ENCODE measurements at places on chromosomes 4 and X. TPM values are rescaled to one million over a fixed set of nuclear protein-coding genes. Genes with fewer than 3 reads are reported as not detected.

GRCh38 chr4:156251373-156252065, 297.9 kb upstream of the CTSO start:
- no peak overlapping the region for H3K4me3 ChIP-seq
- no peak for DNase-seq
- H3K4me1 ChIP-seq: no peaks in the 10 kb centered on the region
- no peak overlapping the region for H3K27ac ChIP-seq
- no peaks in the 10 kb centered on the region for H3K27me3 ChIP-seq
- no peaks in the 10 kb centered on the region for H3K36me3 ChIP-seq

DNA sequence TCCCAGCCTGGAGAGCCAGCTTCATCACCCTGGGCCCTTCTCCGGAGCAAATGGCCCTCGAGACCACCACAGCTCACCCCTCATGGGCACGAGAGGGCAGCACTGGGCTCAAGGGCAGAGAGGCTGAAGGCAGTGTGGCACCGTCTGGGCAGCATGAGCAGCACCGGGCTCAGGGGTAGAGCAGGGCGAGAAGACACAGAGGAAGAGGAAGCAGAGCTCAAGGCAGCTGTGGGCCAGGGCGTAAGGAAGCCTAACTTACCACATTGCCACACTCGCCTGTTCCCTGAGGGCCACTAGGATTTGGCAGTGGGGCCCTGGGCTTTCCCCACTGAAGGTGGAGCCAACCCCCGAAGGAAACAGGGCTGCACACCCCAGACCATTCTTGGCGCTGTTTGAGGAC, 15.5 kb downstream of the ZNF185 start:
- no peak for DNase-seq
- H3K27me3 ChIP-seq: no peaks in the 10 kb centered on the region
- H3K36me3 ChIP-seq: no peaks in the 10 kb centered on the region
- H3K27ac ChIP-seq: no peak overlapping the region

DNA sequence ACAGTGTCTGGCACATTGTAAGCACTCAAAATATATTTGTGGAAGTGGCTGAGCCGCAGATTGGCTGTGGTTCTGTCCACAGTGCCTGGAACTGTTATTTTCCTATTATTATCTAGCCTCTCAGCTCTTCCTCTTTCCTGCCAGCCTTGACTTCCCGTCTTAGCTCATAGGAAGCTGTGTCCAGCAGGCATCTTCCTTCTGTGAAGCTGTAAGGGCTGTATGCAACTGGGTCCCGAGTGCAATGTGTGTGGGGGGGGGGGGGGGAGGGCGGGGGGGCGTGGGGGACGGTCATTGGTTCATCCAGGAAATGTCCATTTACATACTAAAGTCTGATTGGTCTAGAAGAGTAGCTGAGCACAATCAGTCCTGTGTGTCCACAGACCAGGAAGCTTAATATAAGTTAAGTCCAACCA, 210.7 kb downstream of the PDGFRA start:
- H3K36me3 ChIP-seq: no peaks in the 10 kb centered on the region
- H3K4me1 ChIP-seq: no peaks in the 10 kb centered on the region
- no peak overlapping the region for H3K27ac ChIP-seq
- no peak overlapping the region for H3K4me3 ChIP-seq
- no peak for DNase-seq

DNA sequence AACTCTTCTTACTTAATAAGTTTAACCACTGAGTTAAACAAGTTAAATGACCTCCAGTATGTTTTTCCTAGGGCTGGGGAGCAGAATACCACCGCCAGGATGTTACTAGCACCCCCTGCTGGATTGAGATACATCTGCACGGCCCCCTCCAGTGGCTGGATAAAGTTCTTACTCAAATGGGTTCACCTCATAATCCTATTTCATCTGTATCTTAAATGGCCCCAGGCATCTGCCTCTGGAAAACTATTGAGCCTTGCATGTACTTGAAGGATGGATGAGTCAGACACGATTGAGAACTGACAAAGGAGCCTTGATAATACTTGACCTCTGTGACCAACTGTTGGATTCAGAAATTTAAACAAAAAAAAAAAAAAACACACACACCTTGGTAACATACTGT, 61.5 kb upstream of the MMAA start:
- no peak overlapping the region for H3K27ac ChIP-seq
- peak; percentile 42 for DNase-seq
- no peaks in the 10 kb centered on the region for H3K36me3 ChIP-seq
- no peaks in the 10 kb centered on the region for H3K4me1 ChIP-seq
- H3K4me3 ChIP-seq: no peak overlapping the region
- no peaks in the 10 kb centered on the region for H3K27me3 ChIP-seq

DNA sequence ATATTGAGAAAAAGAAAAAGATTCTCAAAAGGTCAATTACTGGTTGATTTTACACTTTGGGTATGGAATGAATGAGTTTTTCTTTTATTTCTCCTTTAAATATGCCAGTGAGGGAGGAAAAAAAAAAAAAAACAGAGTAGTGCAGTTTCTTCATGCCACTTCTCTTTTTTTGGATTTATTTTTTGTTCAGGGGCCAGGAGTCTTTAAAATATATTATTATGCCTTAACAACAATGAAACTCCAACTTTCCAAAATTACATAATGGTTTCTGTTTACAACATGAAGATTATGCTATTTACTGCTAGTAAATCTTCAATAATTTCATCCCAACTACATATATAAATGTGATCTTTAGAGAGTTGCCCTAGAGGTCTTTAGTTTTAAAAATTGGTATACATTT, 31.9 kb downstream of the DTHD1 start:
- H3K27ac ChIP-seq: no peak overlapping the region
- no peak overlapping the region for H3K4me3 ChIP-seq
- no peak for DNase-seq
- no peaks in the 10 kb centered on the region for H3K36me3 ChIP-seq
- no peaks in the 10 kb centered on the region for H3K27me3 ChIP-seq
- H3K4me1 ChIP-seq: no peaks in the 10 kb centered on the region

- H3K36me3 ChIP-seq: no peaks in the 10 kb centered on the region
- no peak overlapping the region for H3K27ac ChIP-seq
- peak; percentile 38 for DNase-seq
- H3K4me1 ChIP-seq: no peaks in the 10 kb centered on the region
Observed at GRCh38 chr4:175891851-175892250, 79.8 kb upstream of the GPM6A start.

DNA sequence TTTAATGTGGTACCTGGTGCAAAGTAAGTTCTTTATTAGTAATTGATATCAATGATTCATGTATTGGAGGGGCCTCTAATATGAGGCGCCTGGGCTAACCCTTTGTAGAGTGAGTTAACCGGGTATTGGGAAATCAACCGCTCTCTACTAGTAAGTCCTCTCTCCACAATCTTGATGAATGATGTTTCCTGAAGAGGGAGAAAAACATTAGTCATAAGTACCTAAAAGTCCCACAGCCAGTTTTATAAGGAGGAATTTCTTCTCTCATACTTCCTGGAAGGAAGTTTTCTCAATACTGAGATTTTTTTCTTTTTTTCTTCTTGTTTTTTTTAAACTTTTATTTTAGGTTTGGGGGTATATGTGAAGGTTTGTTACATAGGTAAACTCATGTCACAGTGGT, 62.3 kb downstream of the AGTR2 start:
- no peaks in the 10 kb centered on the region for H3K4me1 ChIP-seq
- no peaks in the 10 kb centered on the region for H3K27me3 ChIP-seq
- no peaks in the 10 kb centered on the region for H3K36me3 ChIP-seq
- H3K27ac ChIP-seq: no peak overlapping the region

DNA sequence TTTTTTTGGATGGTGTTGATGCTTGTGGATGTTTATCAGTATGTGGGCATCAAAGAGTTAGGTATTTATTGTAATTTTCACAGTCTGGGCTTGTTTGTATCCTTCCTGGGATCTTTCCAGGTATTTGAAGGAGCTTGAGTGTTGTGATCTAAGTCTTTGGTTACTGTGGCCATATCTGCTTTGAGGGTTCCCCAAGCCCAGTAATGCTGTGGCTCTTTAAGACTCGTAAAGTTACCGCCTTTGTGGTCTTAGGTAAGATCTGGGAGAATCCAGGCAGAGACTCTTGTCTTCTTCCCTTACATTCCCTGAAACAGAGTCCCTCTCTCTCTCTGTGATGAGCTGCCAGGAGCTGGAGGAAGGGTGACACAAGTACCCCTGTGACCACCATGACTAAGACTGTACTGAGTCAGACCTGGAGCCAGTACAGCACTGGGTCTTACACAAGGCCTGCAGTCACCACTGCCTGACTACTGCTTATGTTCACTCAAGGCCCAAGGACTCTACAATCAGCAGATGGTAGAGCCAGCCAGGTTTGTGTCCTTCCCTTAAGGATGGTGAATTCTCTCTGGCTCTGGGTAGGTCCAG, 62.2 kb downstream of the FMR1NB start:
- H3K4me3 ChIP-seq: no peak overlapping the region
- DNase-seq: no peak
- no peak overlapping the region for H3K27ac ChIP-seq

DNA sequence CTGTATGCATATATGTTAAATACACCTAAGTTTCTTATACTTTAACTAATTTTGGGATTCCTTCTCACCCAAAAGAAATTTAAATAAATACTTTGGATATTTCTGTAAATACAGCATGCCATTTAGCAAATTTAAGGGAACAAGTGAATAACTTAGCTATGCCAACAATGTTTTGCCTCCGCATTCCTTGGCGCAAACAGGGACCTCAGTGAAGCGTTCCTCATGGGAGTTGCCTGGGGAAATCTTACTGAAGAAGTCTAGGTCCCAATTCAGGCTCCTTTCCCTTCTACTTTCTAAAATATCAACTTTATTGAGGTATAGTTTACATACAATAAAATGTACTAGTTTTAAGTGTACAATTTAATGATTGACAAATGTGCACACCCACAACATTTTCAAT, 25.0 kb downstream of the COL4A5 start:
- H3K36me3 ChIP-seq: no peaks in the 10 kb centered on the region
- no peaks in the 10 kb centered on the region for H3K4me1 ChIP-seq
- no peaks in the 10 kb centered on the region for H3K27me3 ChIP-seq
- H3K27ac ChIP-seq: no peak overlapping the region

GRCh38 chrX:152640034-152640818, 2.5 kb downstream of the GABRQ start:
- no peaks in the 10 kb centered on the region for H3K36me3 ChIP-seq
- no peak for DNase-seq
- no peak overlapping the region for H3K27ac ChIP-seq
- H3K4me1 ChIP-seq: peaks cover 19% of the 10 kb centered on the region

DNA sequence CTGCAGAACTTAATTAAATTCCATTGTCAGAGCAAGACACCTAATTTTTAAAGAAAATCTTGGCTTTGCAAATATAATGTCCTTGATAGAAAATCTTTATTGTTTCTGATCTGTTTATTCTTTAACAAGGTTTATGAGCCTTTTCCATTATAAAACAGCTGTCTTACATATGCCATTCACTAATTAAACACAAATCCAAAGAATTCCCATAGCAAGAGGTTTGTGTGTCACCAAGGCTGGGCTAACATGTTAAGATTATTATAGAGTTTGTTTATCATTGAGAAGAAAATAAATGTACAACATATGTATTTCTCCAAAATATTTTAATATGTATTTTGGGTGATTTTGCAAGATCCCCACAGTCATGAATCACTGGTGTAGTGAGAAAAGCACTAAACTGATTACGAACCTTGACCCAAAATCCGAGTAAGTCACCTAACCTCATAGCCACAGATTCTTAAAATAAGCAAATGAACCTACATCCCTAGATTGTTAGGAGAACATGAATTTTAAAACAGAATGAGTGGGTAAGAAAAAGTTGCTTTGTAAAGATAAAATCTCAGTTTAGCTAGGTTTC, 694.8 kb upstream of the INTU start:
- H3K4me3 ChIP-seq: no peak overlapping the region
- peaks cover 9% of the 10 kb centered on the region for H3K4me1 ChIP-seq
- H3K36me3 ChIP-seq: no peaks in the 10 kb centered on the region
- no peak overlapping the region for H3K27ac ChIP-seq
- H3K27me3 ChIP-seq: no peaks in the 10 kb centered on the region
- no peak for DNase-seq

DNA sequence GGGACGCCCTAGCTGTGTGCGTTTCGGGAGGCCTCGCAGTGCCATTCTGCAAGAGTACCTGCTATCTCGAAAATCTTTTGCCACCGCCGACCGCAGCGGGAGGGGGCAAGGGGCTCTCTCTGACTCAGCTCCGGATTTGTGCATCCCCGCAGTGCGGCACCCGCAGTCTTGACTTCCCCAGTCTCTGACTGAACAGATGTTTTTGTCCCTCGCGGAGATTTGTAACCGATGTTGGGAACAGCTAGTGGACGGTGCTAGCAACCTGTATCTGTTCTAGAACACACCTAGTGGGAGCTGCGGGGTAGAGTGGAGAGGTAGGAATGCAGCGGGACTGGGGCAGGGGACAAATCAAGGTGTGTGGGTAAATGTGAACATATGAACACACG, 17.2 kb downstream of the NKX6-1 start:
- H3K4me3 ChIP-seq: no peak overlapping the region
- no peak overlapping the region for H3K27ac ChIP-seq
- peaks cover 5% of the 10 kb centered on the region for H3K4me1 ChIP-seq

DNA sequence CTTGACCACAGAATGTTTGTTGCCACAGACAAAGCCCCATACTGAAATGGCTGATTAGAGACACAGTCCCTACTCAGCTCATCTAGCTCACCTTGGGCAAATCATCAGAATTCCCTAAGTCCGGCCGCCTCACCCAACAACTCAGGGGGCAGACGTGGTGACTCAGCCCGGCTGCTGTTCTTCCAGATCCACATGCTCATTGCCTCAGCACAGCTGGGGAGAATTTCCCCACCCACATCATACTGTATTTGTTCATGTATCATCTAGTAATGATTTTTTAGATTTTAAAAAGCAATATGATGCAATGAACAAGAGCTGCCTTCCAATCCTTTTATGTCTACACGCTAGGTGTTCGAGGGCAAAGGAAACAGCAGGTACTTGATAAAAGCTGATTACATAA, 333.8 kb upstream of the TENM3 start:
- no peak overlapping the region for H3K4me3 ChIP-seq
- DNase-seq: no peak
- no peaks in the 10 kb centered on the region for H3K36me3 ChIP-seq
- H3K4me1 ChIP-seq: no peaks in the 10 kb centered on the region
- H3K27me3 ChIP-seq: no peaks in the 10 kb centered on the region
- no peak overlapping the region for H3K27ac ChIP-seq

DNA sequence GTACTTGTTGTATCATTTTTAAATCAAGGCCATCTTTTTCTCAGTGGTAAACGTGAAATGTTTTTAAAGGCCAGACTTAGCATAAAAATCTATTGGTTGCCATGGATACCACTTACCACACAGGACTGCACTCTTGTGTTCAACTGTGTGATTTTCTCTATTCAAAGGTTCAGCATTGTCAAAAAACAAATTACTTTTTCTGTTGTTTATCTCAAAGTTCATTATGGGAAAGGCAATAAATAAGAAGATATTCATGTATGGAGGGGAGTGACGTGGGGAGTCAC, 231.0 kb upstream of the GATB start:
- H3K36me3 ChIP-seq: no peaks in the 10 kb centered on the region
- no peak overlapping the region for H3K4me3 ChIP-seq
- no peak overlapping the region for H3K27ac ChIP-seq

UGT8 gene
- 14.8 TPM for total RNA-seq

UBA6 gene
- 98.9 TPM for total RNA-seq

HS3ST1 gene
- total RNA-seq: 134 TPM

PNCK gene
- 0.84 TPM for total RNA-seq

MAGEE1 gene
- total RNA-seq: 2.2 TPM

ZFYVE28 gene
- total RNA-seq: 19.2 TPM

SLC9A7 gene
- total RNA-seq: 18.6 TPM
